ENCODE measurements at places on chromosomes 1 and 21.

GRCh38 chr1:238955934-238956333 lies 430.4 kb upstream of the CHRM3 start:
- peak; percentile 4 for DNase-seq

- DNase-seq: no peak
These were observed 62.4 kb upstream of the WNT4 start for GRCh38 chr1:22204989-22205913.

GRCh38 chr1:211126622-211127021 lies 7.3 kb downstream of the KCNH1 start:
- DNase-seq: no peak

DNA sequence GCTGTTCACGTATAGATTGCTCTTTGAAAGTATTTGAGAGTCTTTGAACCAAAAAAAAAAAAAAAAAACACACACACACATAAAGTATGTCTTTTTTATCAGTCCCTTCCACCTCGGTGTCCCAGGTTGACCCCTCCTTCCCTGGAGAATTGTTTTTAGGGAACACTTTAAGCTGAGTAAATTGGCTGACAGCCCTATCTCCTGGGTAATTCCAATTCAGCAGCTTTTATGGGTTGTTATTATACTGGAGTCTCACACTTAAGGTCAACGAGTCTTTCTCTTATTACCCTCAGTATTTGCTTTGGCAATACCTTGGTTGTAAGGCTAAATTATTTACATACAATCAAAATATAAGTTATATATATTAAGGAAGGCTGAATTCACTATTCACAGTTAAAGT lies 69.4 kb downstream of the SLC30A10 start:
- no peak for DNase-seq

- DNase-seq: no peak
These were observed 92.9 kb downstream of the TRIM11 start for GRCh38 chr1:228313536-228314277.

DNA sequence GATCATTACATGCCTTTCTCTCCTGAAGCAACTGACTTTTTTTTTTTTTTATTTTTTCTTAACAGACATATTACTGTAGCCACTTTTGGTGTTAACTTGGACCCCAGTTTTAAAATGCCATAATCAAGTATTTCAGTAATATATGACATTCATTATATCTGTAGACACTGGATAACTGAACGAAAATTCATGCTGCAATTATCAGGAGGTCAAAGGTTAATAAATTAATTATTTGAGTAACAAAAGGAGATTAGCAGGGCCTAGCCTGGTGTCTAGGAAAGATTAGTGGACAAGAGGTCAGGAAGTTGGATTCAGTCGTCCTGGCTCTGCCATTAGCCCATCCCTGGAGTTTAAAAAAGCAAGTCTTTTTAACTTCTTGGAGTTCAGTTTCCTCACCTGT lies 168.1 kb downstream of the TGFBR3 start:
- DNase-seq: no peak

- peak; percentile 91 for DNase-seq
These were observed 9.2 kb upstream of the GALE start for GRCh38 chr1:23809751-23810171.

- no peak for DNase-seq
These were observed 45.2 kb downstream of the FAM163A start for GRCh38 chr1:179788259-179788658.

DNA sequence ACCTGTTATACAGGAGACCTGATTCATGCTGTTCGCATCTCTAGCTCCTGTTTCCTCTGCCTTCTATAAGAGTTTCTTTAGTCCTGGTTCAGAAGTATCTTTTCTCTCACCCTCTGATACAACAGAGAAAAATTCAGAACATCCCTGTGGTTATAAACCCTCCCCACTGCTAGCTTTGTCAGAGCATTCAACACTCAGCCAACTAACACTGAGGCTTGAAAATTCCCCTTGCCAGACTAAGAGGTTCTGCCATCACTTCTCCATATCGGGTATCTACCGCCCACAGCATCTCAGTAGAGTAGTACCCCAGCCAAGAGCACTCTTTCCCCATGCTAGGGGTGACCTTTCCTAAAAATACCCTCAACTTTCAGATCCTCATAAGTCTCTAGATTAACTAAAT lies 19.6 kb upstream of the PIK3R3 start:
- peak; percentile 56 for DNase-seq

- DNase-seq: no peak
These were observed 17.1 kb upstream of the OBSCN start for GRCh38 chr1:228190778-228191177.

- DNase-seq: no peak
These were observed 252.2 kb downstream of the SMYD3 start for GRCh38 chr1:246254854-246255253.

- no peak for DNase-seq
These were observed 2.2 kb downstream of the CYB5R1 start for GRCh38 chr1:202964791-202965410.
